Activated CD4-positive, alpha-beta T cell treated with anti-CD3 and anti-CD28 coated beads for 36 hours (primary cell): ENCODE measurements at places on chromosomes 2 and 18. TPM values are rescaled to one million over a fixed set of nuclear protein-coding genes. Genes with fewer than 3 reads are reported as not detected.

GRCh38 chr2:134460583-134460998 is 206.7 kb downstream of the MGAT5 start:
- peak; percentile 48 for DNase-seq

DNA sequence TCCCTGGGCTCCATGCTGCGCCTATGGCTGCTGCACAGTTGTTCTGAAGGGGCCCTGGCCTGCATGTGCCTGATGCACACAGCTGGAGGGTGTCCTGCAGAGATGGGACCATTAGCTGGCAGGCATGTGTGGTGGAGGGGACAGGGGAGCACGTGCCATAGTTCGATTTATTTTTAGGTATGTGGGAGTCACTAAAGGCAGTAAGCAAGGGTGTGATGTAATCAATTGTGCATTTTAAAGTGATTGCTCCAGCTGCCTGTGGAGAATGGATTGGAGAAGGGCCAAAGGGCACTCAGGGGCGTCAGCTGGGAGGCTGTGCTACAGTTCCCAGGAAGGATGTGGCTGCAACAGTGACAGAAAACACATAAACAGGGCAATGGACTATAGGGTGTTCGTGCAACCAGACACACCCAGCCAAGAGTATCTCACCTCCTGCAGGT is 205.1 kb downstream of the ARL4C start:
- DNase-seq, result peak; percentile 49

- no peak for DNase-seq
Observed at GRCh38 chr18:64712035-64712434, 563.1 kb upstream of the LINC00305 start.

DNA sequence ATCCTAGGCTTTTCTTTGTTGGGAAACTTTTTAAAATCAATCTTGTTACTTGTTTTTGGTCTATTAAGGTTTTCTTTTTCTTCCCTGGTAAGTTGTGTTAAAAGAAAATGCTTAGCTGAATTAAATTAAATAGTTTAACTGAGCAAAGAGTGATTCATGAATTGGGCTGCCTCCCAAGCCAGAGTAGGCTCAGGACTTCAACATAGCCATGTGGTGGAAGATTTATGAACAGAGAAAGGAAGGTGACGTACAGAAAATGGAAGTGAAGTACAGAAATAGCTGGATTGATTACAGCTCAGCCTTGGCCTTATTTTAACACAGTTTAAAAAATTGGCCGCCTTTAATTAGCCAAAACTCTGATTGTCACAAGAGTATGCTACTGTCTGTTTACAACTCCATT is 27.9 kb upstream of the GALNT5 start:
- DNase-seq, result no peak

- DNase-seq, result no peak
Observed at GRCh38 chr2:54531558-54531957, 75.4 kb downstream of the SPTBN1 start.

- no peak for DNase-seq
Observed at GRCh38 chr18:55577812-55578539, 10.0 kb downstream of the TCF4 start.

The ASIC4 gene
- total RNA-seq, result not detected

GRCh38 chr2:174169372-174169771 is 79.0 kb downstream of the OLA1 start:
- no peak for DNase-seq

DNA sequence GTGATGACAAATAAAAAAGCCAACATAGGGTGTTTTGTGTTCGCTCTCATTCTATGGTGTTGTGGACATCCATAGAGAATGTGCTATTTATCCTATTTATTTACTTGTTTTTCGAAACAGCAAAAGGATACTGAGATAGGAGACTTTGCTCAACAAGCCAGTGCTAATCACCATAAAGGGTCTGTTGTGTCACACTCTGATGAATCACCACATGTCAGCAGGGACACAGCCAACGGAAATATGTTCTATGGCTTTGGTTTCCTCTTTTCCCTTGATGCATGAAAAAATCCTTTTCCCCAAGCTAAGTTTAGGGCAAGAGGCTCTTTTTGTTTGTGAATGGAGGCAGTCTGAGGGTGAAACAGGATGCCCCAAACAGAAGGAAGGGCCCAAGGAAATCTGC is 154.3 kb downstream of the RNF152 start:
- DNase-seq, result no peak

- DNase-seq, result no peak
Observed at GRCh38 chr18:75202696-75203365, 6.1 kb downstream of the PTGR3 start.

DNA sequence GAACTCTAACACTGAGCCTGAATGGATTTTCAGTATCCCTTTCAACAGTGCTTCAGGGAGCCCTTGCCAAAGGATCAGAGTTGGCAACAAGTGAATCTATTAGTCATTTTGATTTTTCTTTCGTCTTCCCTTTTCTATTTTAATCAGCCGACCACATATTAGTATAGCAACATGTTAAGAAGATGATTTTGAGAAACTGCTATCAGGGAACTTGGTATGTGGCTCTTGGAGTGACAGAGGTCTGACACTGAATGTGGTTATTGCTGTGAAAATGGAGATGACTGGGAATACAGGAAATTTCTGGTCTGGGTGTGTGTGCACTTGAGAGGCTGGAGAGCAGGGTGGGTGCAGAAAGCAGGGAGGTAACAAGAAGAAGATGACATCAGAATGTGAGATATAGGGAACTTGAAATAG is 28.7 kb upstream of the IL1RL1 start:
- DNase-seq, result no peak

- DNase-seq, result peak; percentile 67
Observed at GRCh38 chr2:64325852-64326577, 127.9 kb upstream of the LGALSL start.

- no peak for DNase-seq
Observed at GRCh38 chr18:25726298-25726697, 364.1 kb downstream of the SS18 start.

The NBEAL1 gene
- 8.2 TPM for total RNA-seq

DNA sequence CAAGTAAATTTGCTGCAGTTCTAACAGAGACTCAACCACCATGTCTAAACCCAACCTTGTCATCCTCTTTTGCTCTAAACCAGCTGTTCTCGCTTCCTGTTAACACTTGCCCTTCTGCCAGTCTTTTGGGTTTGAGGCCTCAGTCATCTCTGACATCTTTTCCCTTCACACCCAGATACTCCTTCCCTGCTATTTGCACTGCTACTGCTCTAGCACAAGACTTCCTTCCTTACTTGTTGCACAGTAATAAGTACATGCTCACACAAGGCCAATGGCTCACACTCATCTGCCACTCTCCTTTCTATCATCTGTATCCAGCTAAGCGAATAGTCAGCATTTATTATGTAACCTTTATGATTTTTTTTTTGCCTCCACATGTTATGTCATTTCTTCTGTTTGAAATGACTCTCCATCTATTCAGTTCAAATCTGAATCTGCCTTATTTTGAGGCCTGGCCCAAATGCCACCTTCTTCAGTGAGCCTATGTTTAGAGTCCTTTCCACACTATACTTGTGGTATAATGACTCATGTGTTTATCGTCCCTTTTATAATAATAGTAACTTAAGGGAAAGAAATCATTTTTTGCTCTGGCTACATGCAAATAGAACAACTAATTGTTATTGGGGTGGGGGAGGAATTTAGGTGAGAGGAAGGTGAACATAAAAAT is 22.5 kb upstream of the CDKL4 start:
- DNase-seq, result peak; percentile 15

DNA sequence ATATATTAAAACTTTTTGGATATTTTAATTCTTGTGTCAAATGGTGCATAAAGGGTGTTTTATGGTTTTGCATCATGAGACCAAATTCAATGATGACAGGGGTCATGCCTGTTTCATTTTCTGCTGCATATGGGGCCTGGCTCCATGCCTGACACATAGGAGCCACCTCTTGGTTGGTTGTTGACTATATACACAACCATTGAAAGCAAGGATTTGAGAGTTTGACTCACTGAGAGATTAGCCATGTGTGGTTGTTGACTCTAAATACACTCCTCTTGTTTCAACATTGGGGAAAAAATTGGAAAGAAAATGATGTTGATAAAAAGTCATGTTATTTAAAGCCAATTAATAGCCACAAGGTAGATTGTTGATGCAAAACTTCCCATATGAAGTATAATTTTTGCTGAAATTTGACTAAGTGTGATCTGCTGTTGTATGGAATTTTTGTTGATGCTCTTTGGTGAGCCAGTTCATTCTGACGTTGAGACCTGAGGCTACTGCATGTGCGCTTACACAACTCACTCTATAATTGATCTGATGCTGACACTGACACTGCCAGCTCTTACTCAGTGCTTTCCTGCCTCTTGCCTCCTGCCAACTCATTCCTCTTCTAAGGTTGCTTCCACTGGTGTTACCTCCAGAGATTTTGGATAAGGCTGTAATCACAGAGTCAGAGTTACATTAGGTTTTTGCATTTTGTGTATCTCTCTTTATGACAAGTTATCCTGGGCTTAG is 446.2 kb upstream of the SLC14A2 start:
- no peak for DNase-seq

- no peak for DNase-seq
Observed at GRCh38 chr18:41828137-41828536, 126.9 kb upstream of the PIK3C3 start.

DNA sequence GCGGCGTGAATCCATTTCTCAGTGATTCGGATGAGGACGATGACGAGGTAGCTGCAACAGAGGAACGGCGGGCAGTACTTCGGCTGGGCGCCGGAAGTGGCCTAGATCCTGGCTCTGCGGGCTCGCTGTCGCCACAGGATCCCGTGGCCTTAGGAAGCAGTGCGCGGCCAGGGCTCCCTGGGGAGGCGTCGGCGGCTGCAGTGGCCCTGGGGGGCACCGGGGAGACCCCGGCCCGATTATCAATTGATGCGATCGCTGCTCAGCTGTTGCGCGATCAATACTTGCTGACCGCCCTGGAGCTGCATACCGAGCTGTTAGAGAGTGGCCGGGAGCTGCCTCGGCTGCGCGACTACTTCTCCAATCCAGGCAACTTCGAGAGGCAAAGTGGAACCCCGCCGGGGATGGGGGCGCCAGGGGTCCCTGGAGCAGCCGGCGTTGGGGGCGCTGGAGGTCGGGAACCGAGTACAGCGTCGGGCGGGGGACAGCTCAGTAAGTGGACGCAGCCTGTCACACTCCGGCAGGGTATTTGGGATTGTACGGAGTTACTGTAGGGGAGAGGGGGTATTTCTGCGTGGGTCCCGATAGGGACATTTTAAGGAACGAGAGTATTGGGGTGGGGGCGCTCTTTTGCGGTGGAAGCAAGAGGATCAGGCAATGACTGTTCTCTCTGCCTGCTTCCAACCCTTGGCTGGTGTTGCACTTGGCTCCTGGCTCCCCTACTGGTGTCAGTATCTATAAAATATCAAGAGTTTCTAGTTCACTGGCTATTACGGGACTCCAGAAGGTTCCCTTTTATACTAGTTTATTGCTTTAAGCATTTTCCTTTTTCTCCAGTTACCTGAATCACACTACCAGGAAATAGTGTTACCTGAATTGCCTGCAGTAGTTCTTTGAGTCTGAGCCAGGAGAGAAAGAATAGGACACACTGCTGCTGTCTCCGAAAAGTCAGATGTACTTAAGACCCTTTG is 772 bp downstream of the RELCH start:
- peak; percentile 62 for DNase-seq

DNA sequence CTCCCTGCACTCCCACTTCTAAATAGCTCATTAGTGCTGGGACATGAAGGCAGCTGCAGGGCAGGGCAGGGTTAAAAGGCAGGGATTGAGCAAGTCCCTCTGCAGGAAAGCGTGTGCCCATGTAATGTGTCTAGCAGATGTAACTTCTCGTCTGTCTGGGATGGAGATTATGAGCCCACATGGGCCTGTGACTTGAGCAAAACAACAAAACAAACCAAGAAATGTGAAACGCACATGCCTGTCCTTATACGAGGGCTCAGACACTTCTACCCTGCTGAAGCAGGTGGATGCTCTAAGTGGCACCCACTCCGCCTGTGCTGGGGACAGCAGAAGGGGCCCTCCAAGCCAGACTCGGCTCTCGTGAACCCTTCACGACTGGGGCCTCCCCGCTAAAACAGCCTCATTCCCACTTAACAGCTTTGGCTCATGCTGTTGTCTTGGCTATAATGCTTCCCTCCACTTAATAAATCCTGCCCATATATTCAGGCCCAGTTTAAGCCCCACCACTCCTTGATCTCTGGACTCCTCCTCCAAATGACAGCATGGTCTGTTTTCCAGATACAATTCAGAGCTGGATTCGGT is 40.9 kb downstream of the TMEM247 start:
- no peak for DNase-seq

The HRH4 gene
- 0.16 TPM for total RNA-seq

DNA sequence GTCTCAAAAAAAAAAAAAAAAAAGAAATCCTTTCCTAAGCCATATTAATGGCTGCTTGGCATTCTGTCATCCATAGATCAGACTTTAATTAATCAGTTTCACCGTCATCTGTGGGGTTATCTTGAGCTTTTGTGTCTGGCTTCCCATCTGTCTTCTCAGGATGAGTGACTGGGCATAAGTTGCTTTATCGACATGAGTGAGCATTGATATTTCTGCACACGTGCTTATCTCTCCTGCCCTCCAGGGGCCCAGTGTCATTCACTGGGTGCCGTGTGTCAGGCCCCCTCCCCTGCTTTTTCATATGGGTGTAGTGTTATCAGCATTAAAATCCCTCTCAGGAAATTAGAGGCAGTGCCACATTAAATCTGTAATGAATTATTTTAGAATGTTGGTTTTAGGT is 65.6 kb downstream of the SH3BP4 start:
- DNase-seq, result no peak

DNA sequence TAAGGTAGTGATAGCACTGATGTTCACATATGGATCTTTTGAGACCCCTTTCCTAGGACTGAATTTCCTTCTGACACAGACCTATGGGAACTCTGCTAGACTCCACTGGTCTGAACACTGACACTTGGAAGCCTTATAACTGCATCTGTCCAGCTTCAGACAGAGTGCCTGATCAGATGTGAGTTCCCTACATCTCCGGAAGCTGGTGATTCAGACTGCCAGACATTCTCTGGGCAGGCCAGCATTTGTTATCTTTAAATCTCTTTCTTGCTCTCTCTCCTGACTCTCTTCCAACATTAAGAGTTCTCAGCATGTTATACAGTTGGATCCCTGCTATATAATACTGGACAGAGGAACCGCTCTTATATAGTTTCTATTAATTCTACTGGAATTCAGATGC is 408.5 kb downstream of the ZEB2 start:
- no peak for DNase-seq

- DNase-seq, result no peak
Observed at GRCh38 chr18:74068296-74068695, 79.3 kb downstream of the FBXO15 start.

The ERLEC1 gene
- total RNA-seq, result 20.5 TPM

- DNase-seq, result peak; percentile 68
Observed at GRCh38 chr2:27717070-27717795, 53.5 kb downstream of the SLC4A1AP start.

The MAP2 gene
- 0.39 TPM for total RNA-seq

- DNase-seq, result no peak
Observed at GRCh38 chr2:694906-695510, 17.8 kb upstream of the TMEM18 start.

The HNRNPLL gene
- total RNA-seq, result 53.5 TPM
